Stimulated activated CD8-positive, alpha-beta memory T cell treated with anti-CD3 and anti-CD28 coated beads, Interleukin-4, amount 100 ng/mL, for 24 hours (primary cell): ENCODE measurements at places on chromosomes 4 and X.

- no peak for DNase-seq
Observed at GRCh38 chr4:163269166-163269565, 63.2 kb downstream of the NPY1R start.

- DNase-seq, result no peak
Observed at GRCh38 chrX:53155512-53156206, 61.7 kb downstream of the KANTR start.

GRCh38 chr4:142307857-142308256 is 538.2 kb downstream of the INPP4B start:
- no peak for DNase-seq

DNA sequence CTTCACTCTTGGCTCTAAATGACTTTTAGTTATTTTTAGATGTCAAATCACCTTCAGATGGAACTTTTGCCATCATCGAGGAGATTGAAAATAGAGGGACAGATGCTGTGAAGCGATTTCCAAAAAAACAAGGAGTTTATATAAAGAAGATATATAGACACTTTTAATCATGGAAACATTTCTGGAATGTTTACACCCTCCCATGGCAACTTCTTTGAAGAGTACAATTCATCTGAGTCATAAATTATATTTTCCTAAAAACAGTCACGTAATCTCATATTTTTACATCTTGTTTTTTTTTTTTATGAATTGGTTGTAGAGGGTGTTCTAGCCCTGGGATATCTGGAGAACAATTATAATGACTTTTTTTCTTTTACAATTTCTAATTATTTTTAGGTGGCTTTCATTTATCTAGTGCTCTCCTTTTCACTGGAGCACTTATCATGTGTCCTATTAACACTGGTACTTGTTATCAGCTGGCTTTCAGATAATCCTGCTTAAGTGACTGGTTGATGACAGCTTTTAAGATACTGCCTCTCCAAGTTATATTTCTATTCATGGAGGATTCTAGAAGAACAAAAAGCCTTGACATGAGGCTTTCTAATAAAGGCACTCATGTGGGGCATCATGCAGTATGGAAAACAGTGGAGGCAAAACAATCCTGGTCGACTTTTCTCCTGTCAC is 24.9 kb downstream of the PCDH7 start:
- DNase-seq, result no peak

DNA sequence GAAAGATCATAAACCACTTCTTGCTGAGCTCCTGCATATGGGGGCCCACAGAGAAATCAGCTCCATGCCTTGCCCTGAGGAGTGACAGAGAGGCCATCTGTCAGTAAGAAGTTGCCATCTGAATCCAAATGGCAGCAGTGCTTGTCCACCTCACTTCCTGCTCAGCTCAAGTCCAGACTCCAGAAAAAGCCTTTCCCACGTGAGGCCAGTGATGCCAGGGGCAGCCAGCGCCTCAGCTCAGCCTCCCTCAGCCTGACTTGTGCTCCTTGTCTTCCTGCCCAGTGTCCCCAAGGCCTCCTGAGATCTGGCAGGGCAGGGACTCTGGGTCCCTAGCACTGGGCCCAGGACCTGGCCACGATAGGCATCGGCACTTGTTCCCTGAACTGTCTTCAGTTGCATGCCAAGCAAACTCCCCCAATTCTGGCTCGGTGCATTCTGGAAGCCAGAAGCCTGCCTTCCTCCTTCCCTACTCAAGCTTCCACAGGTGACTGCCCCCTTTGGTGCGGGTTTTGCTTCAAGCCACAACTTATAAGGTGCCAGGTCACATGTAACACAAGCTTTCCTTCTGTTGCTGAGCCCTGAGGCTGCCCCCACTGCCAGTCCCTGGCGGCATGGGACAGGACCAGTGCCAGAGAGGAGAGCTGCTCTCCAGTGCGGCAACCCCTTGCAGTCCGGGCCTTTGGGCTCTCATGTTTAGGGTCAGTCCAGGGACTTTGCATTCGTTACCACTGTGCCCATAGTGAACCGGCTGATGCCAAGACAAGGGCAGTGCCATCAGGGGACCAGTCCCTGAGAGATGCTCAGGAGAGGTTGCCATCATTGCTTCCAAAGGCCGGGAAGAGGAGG is 2.2 kb downstream of the ZNF185 start:
- DNase-seq, result no peak

DNA sequence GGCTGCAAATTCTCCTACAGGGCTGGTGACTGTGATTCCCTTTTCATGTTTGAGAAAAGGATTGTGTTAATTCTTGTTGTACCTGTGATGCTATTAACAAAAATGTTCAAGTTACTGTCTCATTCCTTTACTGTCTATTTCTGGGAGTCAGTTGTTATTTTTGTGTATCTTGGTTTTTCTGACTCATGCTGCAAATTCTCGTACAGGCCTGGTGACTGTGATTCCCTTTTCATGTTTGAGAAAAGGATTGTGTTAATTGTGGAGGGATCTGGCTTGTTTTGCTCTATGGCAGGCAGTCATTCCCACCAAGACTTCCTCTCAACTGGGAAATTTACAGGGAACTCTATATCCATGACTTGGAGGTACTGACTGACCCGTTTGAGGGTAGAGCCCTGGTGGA is 693.4 kb upstream of the INTU start:
- DNase-seq, result no peak

DNA sequence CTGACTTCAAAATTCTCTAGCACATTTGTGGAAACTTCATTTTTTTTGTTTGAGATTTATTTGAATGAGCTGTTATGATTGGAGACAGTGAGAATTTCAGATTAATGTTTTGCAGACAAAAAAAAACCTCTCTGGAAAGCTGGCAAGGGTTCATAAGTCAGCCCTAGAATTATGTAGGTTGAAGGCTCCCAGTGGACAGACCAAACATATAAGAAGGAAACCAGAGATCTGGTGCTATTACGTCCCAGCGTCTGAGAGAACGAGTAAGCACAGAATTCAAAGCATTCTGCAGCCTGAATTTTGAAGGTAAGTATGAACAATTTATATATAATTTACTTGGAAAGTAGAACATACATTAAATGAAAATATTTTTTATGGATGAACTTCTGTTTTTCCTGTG is at the start of gene AGTR2:
AGTR2 (plus strand) TSS at position 234 of the 400 bp plus-strand sequence. CDS start 1,537 bp downstream, outside the sequence.
- no peak for DNase-seq

DNA sequence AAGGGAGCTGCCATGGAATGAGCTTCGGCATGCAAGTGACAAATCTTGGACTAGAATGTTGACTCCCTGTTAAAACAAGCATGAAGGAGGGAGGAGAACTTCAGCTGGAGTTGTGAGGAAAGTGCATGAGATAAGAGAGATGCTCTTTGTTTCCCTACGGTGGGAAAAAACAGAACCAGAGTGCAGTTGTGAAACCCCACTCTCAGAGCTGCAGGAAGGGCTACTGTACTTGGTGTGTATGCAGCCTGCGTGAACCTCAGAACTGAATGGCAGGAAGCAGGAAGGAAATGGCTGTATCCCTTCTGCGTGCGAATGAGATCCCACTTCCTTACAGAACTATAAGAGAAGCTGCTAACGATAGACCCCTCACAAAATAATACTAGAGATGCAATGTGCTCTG is 57.2 kb downstream of the EGF start:
- no peak for DNase-seq
